Left hindlimb (tissue), 1 donor: ENCODE measurements at places on chromosomes 6 and 20.

- DNase-seq: peak; percentile 39
Observed at GRCh38 chr6:136607932-136608772, 57.9 kb upstream of the MAP7 start.

DNA sequence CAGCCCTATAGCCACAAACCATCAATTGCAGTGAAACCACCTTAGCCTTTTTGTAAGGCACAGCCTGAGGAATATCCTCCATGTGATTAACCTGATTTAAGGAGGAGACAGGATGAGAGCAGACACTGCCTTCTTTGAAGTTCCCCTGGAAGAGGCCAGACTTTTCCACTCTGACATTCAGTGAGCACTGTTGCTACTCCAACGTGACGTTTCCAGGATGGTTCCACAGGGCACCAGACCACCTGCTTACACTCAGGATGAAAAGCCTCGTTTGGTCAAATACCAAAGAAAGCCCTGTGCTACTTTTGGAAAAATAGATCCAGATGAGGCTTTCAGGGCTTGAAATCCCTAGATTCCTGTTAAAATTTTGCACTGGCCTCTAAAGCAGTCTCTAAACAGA is 1102.1 kb upstream of the FLRT3 start:
- DNase-seq: peak; percentile 50

DNA sequence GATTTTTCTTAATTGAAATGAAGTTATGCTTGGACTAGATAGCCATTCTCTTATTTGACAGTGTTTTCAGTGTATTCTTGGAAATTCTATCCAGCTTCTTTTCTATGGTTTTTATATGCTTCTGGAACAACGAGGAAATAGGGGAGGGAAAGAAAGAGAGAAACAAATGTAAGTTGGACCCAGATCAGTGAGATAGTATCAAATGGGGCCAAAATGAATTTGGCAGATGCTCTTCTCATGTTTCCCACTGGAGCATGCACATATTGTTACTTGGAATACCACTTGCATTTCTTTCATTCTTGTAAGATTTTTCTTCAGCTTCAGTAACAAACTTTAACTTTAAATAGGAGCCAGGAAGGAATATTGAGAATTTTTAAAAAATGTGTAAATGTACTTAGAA is 312.3 kb downstream of the PRL start:
- DNase-seq: peak; percentile 33

DNA sequence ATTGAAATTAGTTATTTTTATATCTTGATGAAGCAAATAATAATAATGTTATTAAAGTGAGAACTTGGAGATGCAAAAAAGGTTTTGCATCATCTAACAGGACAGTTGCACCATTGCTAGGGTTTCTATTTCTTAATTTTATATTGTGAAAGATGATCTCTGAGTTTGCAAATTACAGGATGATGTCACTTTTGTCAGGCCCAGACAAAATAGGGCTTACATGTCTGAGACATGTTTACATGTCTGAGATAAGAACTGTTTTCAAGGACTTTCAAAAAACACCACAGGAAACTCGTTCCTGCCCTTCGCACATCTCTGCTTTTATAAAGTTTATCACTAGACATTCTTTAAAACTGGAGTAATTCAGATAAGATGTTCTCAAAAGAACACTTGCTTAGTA is 1075.8 kb upstream of the MANEA start:
- DNase-seq: no peak

DNA sequence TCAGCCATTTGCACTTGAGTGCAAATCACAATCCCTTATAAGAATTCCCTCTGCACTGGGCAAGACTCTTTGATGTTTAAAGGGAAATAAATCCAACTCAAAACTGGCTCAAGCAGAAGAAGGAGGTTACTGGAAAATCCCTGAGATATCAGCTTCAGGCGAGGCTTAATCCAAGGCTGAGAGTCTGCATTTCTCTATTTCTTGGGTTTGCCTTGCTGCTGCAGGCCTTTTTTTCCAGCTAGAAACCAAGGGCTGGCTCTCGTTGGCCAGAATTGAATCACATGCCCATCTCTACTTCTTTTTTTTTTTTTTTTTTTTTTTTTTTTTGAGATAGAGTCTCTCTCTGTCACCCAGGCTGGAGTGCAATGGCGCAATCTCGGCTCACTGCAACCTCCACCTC is 11.7 kb downstream of the HCK start:
- no peak for DNase-seq

- DNase-seq: no peak
Observed at GRCh38 chr6:46618726-46619125, 33.9 kb downstream of the CYP39A1 start.

DNA sequence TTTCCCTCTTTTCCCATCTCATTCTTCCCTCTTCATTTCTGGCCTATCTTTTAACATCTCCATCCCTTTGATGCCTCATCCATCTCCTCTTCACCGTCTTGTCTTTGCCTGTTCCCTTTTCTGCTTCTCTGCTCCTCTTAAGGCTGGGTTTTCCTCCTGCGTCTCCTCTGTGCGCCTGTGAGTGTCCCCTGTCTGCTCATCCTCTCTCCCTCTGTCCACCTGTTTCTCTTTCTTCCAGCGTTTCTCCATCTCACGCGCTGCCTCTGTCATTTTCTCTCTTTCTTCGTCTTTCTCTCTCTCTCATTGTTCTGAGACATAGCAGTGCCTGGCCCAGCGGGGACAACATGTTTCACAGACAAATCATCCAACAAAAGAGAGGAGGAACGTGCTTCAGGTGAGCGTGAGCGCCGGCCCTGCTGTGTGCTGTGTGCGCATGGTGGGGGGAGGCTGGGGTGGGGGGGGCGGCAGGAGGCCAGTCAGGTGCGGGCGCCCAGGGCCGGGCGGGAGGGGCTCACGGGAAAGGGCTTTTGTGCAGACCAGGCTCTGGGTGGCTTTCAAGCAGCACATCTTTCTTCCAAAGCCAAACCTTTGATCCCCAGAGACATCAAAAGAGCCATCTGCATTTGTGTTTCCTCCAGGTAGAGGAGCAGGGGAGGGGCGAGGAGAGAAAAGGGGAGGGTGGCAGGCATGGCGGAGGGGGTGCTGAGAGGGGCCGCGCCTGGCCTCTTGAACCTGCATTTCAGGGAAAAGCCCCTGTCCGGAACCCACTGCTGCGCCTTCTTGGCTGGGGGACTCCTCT is 121.3 kb downstream of the VEGFA start:
- no peak for DNase-seq

- no peak for DNase-seq
Observed at GRCh38 chr6:136262940-136263339, 12.8 kb upstream of the MTFR2 start.

DNA sequence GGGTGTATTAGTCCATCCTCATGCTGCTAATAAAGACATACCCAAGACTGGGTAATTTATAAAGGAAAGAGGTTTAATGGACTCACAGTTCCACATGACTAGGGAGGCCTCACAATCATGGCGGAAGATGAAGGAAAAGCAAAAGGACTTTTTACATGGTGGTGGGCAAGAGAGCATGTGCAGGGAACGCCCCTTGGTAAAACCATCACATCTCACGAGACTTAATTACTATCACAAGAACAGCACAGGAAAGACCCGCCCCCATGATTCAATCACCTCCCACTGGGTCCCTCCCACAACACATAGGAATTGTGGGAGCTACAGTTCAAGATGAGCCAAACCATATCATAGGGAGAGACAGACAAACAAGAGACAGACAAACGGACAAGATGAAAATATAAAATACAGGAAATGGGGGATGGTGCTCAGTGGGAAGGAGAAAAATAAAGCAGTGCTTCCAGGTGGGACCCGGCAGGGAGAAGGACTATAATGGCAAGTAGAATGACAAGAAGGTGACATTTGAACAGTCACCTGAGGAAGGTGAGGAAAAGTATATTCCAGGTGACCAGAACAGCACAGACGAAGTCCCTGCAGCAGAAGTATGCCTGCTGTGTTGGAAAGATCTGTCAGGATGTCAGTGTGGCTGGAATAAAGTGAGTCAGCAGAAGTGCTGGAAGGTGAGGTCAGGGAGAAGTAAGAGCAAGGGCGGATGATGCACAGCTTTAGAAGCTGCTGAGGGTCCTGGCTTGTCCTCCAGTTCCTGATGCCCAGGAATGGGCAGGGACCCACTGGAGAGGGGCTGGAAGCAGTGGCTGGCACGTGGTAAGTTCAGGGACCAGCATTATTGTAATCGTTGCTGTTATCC is 61.1 kb downstream of the SLC2A10 start:
- no peak for DNase-seq

- peak; percentile 49 for DNase-seq
Observed at GRCh38 chr6:68778356-68779020, 143.4 kb downstream of the ADGRB3 start.

- DNase-seq: no peak
Observed at GRCh38 chr6:2162079-2162445, 83.3 kb downstream of the GMDS start.

DNA sequence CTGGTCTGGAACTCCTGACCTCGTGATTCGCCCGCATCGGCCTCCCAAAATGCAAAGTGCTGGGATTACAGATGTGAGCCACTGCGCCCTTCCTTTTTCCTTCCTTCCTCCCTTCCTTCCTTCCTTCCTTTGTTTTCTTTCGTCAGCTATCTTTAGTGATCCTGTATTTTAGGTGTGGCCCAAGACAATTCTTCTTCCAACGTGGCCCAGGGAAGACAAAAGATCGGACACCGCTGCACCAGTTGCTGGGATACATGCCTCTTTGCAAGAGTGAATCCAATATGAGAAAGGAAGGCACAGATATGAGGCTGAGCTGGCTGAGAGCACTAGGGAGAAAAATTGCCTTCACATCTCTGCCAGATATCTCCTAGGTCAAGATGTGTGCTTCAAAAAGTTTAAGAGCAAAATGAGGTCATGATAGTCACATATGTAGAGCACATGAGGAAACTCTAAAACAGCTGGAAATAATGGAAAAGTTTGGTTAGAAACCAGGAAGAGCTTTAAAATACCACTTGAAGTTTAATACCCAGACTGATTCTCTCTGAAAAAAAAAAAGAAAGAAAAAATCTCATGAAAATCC is 41.8 kb downstream of the OR2B2 start:
- no peak for DNase-seq

DNA sequence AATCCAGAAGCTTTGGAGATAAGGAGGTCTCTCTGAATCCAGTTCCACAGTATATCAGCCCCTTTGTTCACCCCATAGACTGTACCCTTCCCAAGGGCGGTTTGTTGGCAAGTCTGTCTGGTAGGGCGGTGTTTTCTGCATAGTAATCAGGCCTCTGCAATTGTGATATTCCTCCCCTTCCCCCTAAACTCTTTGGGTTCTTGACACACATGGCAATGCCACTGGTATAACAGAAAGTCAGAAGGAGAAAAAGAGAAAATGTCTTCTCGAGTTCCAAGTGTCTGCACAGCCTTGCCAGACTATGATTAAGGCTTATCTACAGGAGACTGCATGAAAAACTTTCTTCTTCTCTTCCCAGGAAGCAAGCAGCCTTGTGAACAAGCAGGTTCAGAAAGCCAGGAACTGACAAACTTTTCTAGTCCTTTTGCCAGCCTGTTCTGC is 45.6 kb downstream of the FOXO3 start:
- no peak for DNase-seq

GRCh38 chr6:34317882-34318498 is 69.2 kb upstream of the SMIM29 start:
- no peak for DNase-seq

- DNase-seq: peak; percentile 90
Observed at GRCh38 chr6:130020907-130021629, 2.7 kb downstream of the L3MBTL3 start.

DNA sequence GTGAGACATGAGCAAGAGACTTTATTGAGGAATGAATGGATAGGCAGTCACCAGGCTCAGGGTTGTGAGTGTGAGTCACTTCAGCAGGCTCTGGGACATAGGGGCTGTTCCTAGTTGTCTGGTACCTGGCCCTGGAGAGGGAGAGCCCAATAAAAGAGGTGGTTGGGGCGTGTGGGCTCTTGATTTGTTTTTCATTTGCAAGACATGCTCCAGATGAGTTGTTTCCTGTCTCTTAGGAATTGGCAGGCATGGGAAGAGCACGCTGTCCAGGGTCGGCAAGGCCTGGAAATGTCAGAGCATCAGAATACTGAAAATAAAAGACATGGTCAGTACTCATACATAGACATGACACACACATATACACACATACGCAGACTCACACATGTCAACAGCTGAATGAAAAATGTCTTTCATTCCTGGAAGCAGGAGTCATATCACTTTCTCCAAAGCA is 166.3 kb upstream of the SULF2 start:
- DNase-seq: no peak

GRCh38 chr20:9999645-10000044 is 35.1 kb upstream of the ANKEF1 start:
- no peak for DNase-seq

DNA sequence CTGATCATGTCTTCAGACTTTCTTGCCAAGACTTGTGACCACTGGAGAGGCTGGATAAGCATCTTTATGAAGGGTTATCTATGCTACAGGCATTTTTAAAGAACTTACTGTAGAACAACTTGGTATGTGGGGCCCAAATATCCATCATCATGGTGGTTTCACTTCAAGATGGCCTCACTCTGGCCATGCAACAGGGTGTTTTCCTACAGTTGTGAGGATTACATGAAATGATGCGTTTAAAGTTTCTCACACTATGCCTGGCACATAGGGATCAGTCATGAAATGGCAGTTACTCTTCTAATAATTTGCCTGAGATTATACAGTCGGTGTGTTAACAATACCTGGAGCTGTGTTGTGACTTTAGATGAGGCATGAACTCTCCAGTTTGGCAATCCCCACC is 13.0 kb downstream of the SLC2A10 start:
- no peak for DNase-seq

GRCh38 chr6:105302617-105303128 is 100.2 kb downstream of the PREP start:
- no peak for DNase-seq

DNA sequence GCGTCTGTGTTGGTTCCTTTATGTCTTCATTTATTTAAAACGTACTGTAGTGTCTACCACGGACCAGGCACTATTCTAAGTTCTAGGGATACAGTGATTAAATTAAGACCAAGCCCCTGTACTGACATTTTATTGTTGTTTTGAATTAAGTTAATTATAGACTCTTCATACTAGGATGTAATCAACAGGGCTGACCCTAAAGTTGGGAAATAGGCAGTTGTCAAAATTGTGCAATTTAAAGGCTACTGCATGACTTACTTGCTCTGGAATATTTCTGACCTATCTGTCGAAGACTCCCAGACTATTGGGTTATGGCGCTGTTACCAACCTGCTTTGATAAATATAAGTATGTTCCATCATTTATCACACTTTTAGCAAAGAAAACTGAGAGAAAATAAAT is 6.7 kb downstream of the MYO6 start:
- no peak for DNase-seq

DNA sequence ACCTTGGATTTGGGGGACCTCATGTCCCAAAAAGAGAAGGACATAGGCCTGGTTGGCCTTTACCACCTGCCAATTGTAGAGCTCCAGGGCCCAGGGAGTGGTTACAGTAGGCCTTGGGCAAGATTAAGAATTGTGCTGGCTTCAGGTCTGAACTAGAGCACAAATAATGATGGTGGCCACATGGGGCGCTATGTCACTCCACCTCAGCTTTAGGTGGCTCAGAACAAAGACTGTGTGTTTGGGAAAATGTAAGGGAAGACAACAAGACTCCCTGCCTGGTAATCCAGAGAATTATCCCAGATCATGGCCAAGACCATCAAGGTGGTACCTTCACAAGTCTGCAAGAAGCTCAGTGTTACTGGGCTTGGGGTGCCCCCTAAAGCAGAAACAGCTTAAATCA is 224.9 kb upstream of the OPRM1 start:
- DNase-seq: no peak
